ENCODE measurements at places on chromosomes 16 and 17.

GRCh38 chr17:77274096-77274845, 133.5 kb downstream of the SEC14L1 start:
- no peak for DNase-seq

DNA sequence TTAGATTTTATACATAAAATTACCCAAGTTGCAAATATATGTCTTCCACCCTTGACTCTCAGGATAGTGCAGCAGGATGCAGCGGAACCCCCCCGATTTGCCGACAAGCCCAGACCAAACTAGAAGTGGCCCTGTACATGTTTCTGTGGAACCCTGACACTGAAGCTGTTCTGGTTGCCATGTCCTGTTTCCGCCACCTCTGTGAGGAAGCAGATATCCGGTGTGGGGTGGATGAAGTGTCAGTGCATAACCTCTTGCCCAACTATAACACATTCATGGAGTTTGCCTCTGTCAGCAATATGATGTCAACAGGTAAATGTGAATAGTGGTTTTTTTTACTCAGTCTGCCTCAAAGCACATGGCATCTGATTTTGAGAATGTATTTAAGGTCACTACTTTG, 70.7 kb downstream of the OMG start:
- no peak for DNase-seq

DNA sequence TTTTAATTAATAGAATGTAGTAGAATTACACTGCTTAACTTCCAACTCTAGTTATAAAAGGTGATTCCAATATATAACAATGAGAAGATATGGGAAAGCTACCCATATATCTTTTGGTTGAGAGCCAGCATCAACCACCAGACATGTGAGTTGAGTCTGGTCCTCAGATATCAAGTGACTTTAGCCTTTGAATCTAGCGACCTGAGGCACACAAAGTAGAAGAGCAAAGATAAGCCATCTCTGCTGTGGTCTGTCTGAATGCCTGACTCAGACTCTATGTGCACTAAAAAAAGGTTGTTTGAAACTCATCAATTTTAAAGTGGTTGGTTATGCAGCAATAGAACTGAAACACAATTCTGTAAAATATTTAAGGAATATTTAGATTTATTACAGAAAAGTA, 492.5 kb upstream of the SOX9 start:
- no peak for DNase-seq

GRCh38 chr16:81137754-81138153, 41.6 kb upstream of the GCSH start:
- DNase-seq, result no peak

GRCh38 chr17:7883781-7884386, 4.7 kb upstream of the CHD3 start:
- DNase-seq, result no peak

GRCh38 chr17:79242873-79243602, 168.4 kb downstream of the ENGASE start:
- DNase-seq, result no peak
